RWPE1 (cell line): ENCODE measurements at places on chromosomes 6 and 20.

DNA sequence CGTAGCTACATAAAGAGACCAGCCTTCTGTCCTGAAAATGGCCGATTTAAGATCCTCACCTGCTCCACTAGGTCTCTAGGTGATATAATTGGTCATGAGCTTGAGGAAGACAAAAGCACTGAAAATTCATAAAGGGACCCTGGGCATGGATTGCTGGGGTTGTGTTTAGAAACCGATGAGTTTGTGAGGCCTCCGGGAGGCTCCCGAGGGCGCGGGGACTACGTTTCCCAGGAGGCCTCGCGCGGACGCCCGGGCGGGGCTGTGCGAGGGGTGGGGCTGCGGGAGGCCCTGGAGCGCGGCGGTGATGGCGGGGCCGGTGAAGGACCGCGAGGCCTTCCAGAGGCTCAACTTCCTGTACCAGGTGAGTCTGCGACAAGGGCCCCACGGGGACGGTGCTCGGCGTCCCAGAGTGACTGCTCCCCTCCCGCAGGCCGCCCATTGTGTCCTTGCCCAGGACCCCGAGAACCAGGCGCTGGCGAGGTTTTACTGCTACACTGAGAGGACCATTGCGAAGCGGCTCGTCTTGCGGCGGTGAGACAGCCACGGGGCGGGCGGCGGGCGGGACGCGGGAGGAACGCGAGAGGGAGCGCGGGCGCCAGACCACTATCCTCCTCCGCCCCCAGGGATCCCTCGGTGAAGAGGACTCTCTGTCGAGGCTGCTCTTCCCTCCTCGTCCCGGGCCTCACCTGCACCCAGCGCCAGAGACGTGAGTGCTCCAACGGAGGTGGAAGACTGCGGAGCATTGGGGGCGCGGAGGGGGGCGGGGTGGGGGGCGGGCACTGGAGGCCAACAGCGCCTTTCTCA, at the start of gene RPP21:
TSS of gene RPP21 (plus strand) at position 289 of the 804 bp plus-strand sequence. CDS start at position 305, 16 bp downstream.
- DNase-seq: peak; percentile 91

- DNase-seq: peak; percentile 14
Measured at GRCh38 chr6:72031471-72031870, 145.1 kb downstream of the RIMS1 start.

DNA sequence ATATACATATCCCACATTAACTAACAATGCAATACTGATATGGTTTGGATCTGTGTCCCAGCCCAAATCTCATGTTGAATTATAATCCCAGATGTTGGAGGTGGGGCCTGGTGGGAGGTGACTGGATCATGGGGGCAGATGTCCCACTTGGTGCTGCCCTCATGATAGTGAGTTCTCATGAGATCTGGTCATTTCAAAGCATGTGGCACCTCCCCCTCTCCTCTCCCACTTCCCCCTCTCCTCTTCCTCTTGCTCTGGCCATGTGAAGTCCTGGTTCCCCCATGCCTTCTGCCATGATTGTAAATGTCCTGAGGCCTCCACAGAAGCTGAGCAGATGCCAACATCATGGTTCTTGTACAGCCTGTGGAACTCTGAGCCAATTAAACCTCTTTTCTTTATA, 71.2 kb downstream of the FYN start:
- DNase-seq: no peak

- DNase-seq: no peak
Measured at GRCh38 chr6:1346558-1347091, 34.7 kb downstream of the FOXQ1 start.

DNA sequence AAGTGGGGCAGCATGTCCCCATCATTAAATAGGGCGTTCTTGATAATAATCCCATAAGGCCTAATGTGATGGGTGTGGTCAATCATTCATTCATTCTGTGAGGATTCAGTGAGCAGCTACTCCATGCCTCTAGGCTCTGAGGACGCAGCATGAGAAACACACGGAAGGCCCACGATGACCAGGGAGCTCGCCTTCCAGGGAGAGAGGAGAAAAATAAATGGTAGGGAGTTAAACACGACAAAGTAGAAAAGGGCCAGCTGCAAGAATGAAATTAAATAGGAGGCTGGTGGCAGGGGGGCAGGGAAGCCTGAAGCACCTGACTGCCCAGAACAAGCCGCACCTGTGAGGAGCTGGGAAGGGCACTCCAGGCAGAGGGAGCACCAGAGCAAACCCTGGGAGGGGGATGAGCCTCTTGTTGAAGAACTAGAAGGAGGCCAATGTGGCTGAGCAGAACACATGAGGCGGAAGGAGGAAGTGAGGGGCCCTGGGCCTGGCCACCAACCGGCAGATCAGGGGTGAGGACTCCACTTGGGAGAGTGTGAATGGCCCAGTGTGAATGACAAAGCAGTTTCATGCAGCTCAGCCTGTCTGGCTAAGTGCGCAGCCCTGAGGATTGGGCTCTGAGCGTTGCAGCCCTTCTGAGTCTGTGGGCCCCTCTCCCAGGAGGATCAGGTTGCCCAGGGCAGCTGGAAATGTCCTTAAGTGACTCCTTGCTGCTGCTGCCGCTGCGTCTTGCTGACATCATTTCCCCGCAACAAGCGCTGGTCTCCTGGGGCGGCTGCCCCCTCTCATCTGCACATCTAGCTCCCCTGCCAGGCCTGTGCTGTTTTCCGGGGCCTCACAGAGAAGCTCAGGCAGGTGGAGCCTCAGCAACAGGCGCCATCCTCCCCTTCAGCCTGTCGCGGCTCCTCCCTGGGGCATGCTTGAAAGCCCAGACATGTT, 99.9 kb downstream of the CDH26 start:
- DNase-seq: no peak

- DNase-seq: no peak
Measured at GRCh38 chr6:3318821-3319540, 60.2 kb downstream of the PSMG4 start.

DNA sequence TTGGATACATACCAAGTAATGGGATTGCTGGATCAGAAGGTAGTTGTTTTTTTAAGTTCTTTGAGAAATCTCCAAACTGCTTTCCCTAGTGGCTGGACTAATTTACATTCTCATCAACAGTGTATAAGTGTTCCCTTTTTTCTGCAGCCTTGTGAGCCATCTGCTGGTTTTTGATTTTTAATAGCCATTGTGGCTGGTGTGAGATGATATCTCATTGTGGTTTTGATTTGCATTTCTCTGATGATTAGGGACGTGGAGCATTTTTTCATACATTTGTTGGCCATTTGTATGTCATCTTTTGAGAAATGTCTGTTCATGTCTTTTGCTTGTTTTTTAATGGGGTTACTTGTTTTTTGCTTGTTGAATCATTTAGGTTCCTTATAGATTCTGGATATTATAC, 34.8 kb downstream of the TOP1 start:
- DNase-seq: no peak

DNA sequence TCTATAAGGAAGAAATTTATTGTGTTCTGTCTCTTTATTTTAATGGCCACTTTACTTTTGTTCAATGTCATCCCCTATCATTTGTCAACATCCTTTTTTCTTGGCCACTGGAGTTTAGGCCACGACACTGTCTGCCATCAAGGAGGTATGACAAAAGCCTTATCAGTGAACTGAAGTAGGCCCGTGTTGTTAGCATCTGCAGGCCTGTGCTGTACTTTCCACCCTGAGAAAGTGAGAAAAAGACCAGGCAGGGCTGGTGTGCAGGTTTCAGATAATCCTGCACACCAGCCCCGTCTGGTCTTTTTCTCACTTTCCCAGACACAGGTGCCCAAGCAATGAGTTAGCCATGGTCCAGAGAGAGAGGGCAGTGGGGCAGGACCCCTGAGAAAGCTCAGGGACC, 57.6 kb downstream of the GOPC start:
- DNase-seq: no peak

DNA sequence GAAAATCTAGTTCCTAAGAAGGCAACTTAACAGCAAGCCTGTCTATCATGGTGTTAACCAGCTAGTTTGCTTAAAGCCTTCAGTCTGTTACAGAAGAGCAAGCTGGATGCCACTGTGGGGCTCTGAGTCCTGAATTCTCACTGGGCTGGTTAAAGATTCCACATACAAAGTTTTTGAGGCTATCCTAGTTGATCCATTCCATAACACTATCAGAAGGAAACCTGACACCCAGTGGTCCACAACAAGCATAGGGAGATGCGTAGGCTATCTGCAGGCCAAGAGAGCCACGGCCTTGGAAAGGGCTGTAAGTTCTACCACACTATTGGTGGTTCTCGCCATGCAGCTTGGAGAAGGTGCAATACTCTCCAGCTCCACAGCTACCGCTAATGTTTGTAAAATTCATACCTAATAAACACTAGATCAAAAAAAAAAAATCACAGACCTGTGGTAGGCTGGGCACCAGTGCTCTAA, 420 bp upstream of the MCCD1 start:
- DNase-seq: no peak

DNA sequence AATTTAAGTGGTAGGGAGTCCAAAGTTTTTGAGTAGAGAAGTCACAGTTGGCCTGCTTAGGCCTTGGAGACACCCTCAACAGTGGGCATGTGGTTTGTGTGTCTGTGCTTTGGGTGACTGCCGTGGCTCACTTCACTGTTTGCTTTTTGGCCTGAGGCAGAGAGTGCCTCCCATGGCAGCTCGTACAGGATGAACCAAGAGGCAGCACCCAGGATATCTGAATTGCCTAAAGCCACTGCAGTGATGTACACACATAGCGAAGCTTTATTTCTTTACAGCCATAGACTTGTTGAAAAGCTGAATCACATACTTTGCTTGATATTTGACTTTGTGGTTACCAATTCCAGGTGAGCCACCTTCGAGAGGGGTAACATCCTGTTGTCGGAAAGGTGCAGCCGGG, 21.6 kb downstream of the RREB1 start:
- DNase-seq: peak; percentile 55

GRCh38 chr20:4810426-4811019, 88.8 kb downstream of the PRND start:
- DNase-seq: no peak

DNA sequence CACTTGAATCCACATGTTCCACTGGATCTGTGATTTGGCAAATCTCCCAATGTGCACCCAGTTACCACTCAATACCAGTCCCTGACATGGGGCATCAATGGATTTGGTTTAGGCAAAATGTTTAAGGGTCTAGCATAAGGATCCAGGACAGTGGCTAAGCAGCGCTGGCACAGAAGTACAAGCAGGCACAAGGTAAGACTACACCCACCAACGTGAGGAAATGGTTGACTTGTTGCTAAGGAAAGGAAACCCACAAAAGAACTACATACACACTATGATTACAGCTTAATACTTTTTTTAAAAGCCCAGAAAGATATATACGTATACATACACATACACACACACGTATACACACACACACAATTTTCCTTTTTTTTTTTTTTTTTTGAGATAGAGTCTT, 79.0 kb downstream of the DNAAF9 start:
- no peak for DNase-seq

- no peak for DNase-seq
Measured at GRCh38 chr20:32805721-32806120, 14.0 kb upstream of the MAPRE1 start.

GRCh38 chr6:4316867-4317400, 181.6 kb upstream of the ECI2 start:
- DNase-seq: peak; percentile 63

- peak; percentile 52 for DNase-seq
Measured at GRCh38 chr6:43628393-43629103, 516 bp downstream of the GTPBP2 start.

GRCh38 chr6:13648850-13649249, 33.7 kb downstream of the NOL7 start:
- no peak for DNase-seq

DNA sequence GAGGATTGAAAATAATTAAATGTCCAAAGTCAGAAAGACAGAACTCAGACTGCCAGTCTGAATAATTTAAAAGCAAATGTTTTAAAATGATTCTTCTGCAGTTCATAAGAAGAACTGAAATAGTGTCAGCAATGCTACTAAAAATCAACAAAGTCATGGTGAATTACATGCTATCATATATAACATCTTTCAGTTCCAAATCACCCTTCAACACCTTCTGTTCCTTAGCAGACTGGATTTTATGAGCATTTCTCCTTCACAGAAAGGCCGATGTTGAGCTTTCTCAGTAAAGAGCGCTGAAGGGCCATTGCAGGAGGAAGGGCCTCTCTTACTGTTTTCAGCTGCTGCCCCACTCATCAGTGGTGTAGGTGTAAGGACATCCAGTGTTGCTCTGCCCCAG, 63.3 kb downstream of the AIG1 start:
- DNase-seq: no peak

DNA sequence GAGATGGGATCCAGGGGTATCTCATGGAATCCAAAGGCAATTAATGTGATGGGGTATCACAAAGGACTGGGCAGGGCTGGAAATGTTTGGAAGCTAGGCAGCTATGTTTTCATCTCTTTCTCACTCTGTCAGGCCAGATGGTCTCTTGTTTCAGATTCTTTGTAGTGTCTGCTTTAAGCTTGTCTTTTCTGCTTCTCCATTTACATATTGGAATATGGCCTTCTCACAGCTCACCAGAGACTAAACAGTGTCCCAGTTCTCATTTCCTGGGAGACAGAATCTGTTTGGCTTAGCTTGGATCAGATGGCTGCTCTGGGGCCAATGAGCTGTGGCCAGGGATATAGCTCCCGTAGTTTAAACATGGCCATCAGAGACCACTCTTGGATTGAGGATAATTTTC, 78.9 kb downstream of the SLC35F1 start:
- DNase-seq: no peak

DNA sequence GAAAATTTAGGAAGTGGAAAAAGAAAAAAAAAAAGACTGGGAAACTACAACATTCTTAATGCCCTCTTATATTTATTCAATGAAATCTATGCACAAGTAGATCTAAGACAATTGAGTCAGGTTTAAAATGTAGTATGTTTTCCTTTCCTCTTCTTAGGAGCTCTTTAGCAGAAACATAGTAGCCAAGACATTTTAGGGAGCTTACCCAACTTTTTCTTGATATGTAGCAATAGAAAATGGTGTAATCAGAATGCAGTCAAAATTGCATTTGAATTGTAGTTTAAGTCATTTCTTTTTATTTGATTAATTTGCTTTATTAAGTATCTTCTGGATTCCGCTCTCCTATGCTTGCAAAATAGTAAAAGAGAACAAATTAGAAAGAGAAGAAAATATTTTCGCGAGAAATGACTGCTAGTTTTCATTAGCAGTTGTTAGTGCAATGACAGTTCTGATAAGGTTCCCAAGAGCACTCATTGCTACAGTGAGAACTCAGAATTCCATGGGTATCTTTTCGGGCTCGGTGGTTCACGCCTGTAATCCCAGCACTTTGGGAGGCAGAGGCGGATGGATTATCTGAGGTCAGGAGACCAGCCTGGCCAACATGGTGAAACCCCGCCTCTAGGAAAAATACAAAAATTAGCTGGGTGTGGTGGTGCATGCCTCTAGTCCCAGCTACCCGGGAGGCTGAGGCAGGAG, 52.2 kb downstream of the JARID2 start:
- DNase-seq: no peak

DNA sequence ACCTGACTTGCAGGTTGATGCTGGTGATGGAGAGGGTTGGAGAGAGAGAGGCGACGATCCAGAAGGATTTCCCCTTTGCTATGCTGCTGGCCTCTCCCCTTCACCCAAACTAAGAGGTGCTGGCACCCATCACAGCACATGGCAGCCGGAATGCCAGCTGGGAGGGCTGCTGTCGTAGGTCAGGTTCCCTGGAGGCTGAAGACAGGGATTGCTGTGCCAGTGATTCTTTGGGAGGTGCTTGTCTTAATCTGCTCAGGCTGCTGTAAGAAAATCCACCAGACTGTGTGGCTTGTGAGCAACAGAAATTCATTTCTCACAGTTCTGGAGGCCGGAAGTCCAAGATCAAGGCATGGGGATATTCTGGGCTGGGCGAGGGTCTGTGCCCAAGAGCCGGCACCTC, 4.4 kb upstream of the ARFGAP1 start:
- no peak for DNase-seq
